ENCODE measurements at places on chromosomes 4 and X.

DNA sequence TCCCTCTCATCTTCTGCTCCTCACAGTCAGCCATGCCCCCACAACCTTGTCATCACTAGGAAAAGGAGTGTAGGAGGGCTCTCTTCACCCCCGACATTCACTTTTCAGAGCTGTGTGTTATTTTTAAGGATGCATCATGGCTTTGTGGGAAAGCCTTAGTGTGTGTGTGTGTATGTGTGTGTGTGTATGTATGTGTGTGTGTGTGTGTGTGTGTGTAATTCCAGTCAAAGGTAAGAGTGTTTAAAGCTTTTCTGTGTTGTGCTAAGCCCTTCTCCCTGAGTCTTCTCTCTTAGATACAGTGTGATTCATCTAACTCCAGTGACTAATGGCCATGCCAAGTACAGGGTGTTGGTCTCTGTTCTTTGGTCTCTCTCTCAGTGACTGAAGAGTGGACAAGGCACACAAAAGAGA lies 76.6 kb downstream of the CHIC2 start:
- DNase-seq = no peak

- peak; percentile 33 for DNase-seq
Measured at GRCh38 chr4:4260185-4260751, 12.2 kb upstream of the TMEM128 start.

GRCh38 chr4:157127571-157127970 lies 51.6 kb downstream of the GLRB start:
- no peak for DNase-seq

DNA sequence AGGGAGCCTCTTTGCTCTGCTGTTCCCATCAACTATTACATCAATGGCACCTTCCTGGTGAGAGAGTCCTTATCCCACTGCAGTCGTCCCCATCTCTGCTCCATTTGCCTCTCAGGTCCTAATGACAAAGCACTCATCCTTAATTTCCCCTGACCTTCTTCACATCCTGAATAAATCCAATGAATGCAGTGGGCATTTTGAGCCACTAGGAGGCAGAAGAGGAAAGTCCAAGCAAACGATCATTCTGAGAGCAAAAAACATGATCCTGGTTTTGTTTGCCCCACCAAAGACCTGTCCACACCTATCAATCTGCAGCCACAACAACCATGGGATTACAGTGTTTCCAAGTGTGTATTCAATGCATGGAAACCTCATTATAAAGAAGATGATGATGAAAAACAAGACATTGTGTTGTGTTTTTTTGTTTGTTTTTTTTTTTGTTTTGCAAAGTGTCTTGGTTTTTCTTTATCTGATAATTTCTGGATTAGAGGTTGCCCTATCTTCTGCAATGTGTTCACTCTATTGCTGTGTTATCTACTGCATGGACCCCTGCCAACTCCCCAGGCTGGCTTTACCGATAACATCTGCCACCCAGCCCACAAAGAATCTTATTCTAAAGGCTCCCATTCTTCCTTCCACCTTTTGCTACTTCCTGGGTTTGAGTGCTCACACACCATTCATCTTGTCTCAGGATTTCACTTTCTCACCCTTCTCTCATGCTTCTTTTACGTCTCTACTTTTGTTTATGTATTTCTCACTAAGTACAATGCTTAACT lies 207.2 kb downstream of the NLGN4X start:
- DNase-seq = no peak

- DNase-seq = no peak
Measured at GRCh38 chr4:85369703-85370380, 105.1 kb upstream of the ARHGAP24 start.

Data from hematopoietic multipotent progenitor cell treated with erythropoietin and hydrocortisone succinate and interleukin-3 and kit ligand, for 15 days (in vitro differentiated cells).